ENCODE measurements at places on chromosomes 6 and 20.

GRCh38 chr6:125984311-125984710 is 2.0 kb upstream of the TRMT11 start:
- no peak for DNase-seq

DNA sequence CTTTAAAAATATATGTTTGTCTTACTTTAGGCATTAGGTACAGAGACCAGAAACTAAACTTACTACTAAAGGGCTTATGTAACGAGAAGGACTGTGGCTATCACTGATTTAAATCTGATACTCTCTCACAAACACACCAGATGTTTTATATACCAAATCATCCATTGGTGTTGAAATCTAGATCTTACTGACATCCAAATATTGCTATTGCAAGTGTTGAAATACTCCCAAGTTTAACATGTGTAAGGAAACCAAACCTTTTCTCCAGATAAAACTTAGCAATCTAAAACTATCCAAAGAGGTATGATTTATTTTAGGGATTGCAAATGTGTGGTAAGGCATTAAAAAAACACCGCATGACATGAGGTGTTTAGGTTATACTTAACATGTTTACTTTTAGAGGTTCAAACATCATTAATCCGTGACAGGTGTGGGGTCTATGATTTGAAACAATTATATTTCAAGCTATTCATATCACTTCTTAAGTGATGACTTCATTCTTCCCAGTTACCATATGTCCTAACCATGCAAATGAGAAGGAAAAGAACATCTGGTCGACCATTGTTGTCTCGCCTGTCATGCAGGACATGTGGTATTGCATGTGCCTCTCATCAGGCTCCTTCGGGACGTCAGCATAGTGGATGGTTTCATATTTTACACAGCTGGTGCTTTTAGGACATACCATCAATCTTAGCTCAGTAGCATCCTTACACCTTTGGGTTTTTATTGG is 168.3 kb upstream of the SPACA1 start:
- no peak for DNase-seq

- DNase-seq: no peak
Measured at GRCh38 chr6:10307476-10307875, 107.4 kb downstream of the TFAP2A start.

DNA sequence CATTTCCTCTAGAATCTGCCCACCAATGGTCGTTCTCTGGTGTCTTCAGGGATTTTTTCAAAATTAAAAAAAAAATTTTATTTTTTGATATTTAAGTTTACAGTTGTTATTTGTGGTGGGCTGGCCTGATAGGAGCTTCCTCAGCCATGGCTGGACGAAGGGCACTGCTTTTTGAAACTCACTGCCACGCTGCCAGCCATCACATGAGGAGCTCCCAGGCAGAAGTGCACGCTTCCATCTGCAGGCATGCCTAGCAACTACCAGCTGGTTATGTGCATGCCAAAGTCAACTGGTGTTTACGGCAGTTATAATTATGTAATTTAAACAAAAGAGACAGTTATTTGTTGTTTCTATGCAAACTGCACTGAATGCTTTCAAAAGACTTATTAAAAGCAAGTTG is 105.1 kb downstream of the IRF4 start:
- no peak for DNase-seq

GRCh38 chr20:22763257-22763906 is 179.0 kb upstream of the FOXA2 start:
- DNase-seq: peak; percentile 90

- DNase-seq: no peak
Measured at GRCh38 chr20:58078741-58079522, 149.5 kb downstream of the ANKRD60 start.

- no peak for DNase-seq
Measured at GRCh38 chr6:153167907-153168306, 36.8 kb upstream of the RGS17 start.

- DNase-seq: no peak
Measured at GRCh38 chr6:101203664-101204063, 189.8 kb upstream of the GRIK2 start.

- DNase-seq: no peak
Measured at GRCh38 chr20:18031888-18032509, 25.7 kb downstream of the OVOL2 start.

GRCh38 chr20:10731190-10731965 is 57.6 kb upstream of the JAG1 start:
- DNase-seq: no peak

GRCh38 chr6:108133594-108134179 is 32.1 kb upstream of the NR2E1 start:
- peak; percentile 80 for DNase-seq

GRCh38 chr6:48990739-48991138 is 472.3 kb downstream of the MMUT start:
- DNase-seq: no peak

DNA sequence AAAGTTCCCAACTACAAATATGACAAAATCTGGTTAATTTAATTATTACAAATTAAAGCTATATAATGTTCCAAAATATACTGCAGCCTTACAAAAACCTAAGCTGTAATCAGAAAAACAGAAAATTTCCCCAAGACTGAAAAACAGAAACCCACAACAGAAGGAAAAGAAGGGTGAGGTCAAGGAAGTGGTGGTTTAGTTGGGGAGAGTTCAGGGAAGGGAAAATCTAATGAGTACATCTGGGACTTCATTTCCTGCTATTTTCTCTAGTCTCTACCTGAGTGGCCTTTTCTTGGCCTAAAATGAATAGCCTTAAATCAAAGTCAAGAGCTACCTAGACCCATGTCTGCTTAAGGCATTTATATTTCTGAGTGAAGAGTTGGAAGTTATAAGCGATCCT is 66.2 kb upstream of the BEND6 start:
- no peak for DNase-seq

- DNase-seq: peak; percentile 77
Measured at GRCh38 chr20:47677635-47678453, 107.4 kb downstream of the SULF2 start.
